ENCODE measurements at places on chromosomes 1 and 21. TPM values are rescaled to one million over a fixed set of nuclear protein-coding genes. Genes with fewer than 3 reads are reported as not detected.

DNA sequence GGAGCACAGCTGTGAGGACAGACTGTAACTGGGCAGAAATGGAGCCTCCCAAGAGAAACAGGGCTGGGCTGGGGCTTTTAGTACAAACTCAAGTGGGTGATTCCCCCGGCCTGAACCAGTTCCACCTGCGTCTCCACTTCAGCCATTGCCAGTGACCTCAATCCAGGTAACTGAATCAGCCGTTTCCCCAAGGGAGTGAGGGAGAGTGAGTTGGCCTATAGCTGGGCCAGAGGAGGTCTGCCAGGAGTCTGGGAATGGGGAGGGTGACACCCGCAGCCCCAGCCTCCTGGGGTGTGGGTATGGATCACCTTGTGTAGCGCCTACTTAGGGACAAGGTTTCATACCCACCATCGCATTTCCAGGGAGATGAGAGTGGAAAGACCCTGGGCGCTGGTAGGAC, 8.5 kb downstream of the SLC26A9 start:
- no peak for DNase-seq

DNA sequence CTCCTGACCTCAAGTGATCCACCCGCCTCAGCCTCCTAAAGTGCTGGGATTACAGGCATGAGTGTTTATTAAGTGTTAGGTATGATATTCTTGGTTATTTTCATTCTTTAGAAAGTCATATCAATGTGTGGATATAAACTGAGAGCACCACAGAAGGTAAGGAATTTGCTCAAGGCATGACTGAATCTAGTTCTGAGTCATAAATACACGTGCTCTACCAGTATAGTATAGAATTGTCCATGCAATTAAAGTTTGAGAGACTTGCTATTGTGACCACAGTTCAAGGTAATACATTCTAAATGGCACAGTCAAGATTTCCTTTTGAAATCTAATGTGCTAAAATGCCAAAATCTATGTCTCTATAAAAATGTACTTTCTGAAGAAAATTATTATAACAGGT, 401.1 kb upstream of the CHRM3 start:
- DNase-seq, result no peak

GRCh38 chr1:228735871-228736586, 750 bp downstream of the RHOU start:
- DNase-seq, result peak; percentile 70

GRCh38 chr1:205026181-205026580, 16.8 kb upstream of the CNTN2 start:
- no peak for DNase-seq

DNA sequence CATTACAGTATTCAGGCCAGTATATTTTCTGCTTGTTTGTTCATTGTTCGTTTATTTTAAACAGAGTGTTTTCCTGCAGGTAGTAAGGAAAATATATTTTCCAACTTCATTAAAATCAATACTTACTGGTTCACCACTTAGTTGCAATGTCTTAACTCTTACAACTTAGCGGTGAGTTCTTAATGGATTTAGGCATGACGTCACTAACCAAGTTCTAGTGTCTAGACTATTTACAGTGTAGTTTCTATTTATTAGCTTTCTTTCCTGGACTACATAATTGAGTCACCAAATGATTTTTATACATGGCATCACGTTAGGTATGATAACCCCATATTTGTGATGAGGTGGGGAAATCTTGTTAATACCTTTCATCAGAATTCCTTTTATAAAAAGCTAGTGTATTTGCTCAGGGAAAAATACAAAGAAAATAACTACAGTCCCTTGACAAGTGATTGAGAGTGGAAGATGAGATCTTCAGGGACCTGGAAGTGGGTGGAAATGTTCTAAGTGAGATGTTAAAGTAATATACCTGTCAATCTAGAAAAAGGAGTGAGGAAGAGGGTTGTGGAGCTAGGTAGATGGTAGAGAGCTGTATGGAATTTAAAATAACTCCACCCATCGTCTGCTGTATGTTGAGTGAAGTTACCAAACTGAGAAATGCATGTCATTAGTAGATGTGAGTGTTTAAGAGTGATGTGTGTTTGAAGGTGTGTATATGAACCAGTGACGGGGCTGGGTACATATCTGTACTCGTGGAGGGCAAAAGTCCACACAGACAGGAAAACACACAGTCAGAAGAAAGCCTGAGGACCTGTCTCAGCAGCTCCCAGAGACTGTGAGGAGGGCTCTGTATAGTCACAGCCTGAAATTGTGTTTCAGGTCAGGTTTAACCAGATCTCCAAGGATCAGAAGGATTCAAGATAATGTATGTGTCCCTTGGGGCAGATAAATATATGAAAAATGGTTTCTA, 197.6 kb upstream of the ADAMTS5 start:
- DNase-seq, result no peak

- DNase-seq, result no peak
Observed at GRCh38 chr21:35506352-35506751, 457.2 kb upstream of the RUNX1 start.

The LRRC53 gene
- not detected for total RNA-seq

DNA sequence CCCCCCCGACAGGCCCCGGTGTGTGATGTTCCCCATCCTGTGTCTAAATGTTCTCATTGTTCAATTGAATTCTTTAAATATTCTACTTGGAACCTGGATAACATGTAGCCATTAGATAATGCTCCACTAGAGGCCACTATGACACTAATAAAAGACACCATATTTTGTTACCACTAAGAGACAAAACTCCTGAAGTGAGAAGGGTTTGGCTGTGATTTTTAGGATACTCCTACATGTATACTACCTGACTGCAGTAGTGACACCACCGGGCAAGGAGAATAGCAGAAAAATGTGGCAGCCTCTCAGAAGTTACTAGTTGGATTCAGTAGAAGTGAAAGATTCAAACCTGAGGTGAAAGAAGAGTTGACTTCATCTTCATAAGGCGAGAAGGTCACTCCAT, 36.0 kb downstream of the F5 start:
- DNase-seq, result no peak

DNA sequence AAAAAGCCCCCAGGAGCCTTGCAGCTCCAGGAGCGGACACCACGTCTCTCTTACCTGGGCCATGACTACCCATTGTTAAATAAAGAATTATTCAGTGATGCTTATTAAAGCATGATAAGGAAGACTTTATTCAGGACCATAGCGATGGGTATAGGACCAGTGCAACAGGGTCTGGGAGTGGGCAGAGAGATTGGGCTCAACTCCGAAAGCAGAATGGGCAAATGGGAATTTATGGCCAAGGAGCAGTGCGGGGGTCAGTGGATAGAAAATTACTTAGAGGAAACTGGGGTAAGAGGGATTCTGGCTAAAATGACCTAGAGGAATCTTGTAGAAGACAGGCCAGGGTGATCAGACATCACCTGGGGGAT, 580 bp upstream of the ATP5PO start:
- no peak for DNase-seq

- no peak for DNase-seq
Observed at GRCh38 chr21:16285605-16286126, 555.9 kb downstream of the USP25 start.

- DNase-seq, result peak; percentile 26
Observed at GRCh38 chr1:226633541-226634165, 85.1 kb downstream of the STUM start.

The NUDT17 gene
- total RNA-seq, result 1.3 TPM

- peak; percentile 48 for DNase-seq
Observed at GRCh38 chr1:223748773-223749733, 36.7 kb downstream of the CAPN2 start.

- peak; percentile 36 for DNase-seq
Observed at GRCh38 chr1:88890791-88891317, 513 bp downstream of the GTF2B start.

- peak; percentile 89 for DNase-seq
Observed at GRCh38 chr1:150010393-150011115, at the start of gene OTUD7B. TSS of gene OTUD7B (minus strand) at chr1:150010726. CDS start at chr1:149977510, 33,216 bp downstream.

- no peak for DNase-seq
Observed at GRCh38 chr1:10457875-10458274, 8.0 kb downstream of the CORT start.

The SLC35A3 gene
- 192 TPM for total RNA-seq

- no peak for DNase-seq
Observed at GRCh38 chr1:207493212-207493611, 2.7 kb upstream of the CR1 start.

GRCh38 chr1:1627261-1627828, 4.6 kb upstream of the MMP23B start:
- DNase-seq, result peak; percentile 84

Measured in left colon (tissue), 2 donors.